Naive thymus-derived CD8-positive, alpha-beta T cell (primary cell): ENCODE measurements at places on chromosomes 1 and 21. TPM values are rescaled to one million over a fixed set of nuclear protein-coding genes. Genes with fewer than 3 reads are reported as not detected.
A peak's percentile ranks its signal among the peaks of the same experiment; 100 is the strongest.

DNA sequence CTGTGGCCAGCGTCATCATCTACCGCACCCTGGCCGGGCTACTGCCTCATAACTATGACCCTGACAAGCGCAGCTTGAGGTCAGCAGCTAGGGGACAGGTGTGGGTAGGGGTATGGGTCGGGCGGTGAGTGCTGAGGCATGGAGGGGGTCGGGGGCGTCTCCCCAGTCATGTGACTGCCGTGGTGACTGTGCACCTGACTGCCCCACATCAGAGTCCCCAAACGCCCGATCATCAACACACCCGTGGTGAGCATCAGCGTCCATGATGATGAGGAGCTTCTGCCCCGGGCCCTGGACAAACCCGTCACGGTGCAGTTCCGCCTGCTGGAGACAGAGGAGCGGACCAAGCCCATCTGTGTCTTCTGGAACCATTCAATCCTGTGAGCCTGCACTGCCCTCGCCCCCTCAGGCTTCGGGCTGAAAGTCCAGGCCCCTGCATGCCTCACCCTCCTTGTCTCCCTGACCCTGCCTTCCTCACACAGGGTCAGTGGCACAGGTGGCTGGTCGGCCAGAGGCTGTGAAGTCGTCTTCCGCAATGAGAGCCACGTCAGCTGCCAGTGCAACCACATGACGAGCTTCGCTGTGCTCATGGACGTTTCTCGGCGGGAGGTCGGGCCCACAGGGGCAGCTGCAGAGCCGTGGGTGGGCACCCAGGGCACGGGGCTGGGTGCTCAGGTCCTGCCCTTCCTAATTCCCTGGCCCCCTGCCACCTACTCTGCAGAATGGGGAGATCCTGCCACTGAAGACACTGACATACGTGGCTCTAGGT, 13.5 kb downstream of the PSRC1 start:
- DNase-seq, result peak; percentile 61

DNA sequence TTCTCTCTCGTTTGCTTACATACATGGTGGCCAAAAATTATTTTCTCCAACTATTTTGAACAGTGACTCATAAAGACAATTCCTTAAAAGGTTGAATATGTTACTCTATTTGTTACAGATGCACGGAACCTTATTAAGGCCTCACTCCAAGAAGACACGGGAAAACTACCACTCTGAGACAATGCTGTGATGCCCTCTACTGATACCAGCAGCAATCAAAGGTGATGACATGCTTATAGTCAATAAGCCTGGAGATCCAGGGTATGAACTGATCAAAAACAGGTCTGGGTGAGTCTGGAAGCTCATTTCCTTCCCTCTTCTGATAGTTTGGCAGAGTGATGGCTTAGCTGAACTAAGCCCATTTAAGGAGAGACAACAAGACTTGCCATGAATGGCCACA, 563.0 kb downstream of the LRRIQ3 start:
- no peak for DNase-seq

DNA sequence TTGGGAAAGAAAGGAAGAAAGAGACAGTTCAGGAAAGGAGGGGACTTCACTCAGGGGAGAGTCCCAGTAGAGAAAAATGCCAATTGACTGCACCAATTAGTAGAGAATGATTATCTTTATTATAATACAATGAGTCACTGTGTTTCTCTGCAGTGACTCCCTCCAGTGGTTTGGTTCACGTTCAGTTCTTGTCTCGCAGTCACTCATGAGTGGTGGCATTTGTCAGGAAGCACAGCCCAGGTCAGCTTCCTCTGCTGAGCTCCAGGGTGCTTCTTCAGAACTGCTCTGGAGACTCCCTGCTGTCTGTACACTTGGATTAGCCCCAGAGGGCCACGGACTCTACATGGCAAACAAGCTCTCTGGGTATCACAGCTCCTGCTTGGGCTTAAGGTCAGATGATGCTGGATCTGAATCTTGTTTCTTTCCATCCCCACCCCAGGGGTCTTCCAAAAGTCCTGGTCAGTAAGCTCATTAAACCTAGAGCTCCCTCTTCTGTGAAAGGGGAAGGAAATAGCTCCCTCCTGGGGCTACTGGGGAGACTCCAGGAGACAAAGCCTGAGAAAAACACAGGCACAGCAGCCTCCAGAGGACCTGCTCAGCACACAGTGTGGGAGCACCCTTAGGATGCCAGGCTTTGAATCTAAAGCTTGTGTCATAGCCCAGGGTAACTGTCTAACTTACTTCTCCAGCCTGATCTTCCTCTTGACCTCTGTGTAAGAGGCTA, 619.0 kb downstream of the AJAP1 start:
- DNase-seq, result no peak

DNA sequence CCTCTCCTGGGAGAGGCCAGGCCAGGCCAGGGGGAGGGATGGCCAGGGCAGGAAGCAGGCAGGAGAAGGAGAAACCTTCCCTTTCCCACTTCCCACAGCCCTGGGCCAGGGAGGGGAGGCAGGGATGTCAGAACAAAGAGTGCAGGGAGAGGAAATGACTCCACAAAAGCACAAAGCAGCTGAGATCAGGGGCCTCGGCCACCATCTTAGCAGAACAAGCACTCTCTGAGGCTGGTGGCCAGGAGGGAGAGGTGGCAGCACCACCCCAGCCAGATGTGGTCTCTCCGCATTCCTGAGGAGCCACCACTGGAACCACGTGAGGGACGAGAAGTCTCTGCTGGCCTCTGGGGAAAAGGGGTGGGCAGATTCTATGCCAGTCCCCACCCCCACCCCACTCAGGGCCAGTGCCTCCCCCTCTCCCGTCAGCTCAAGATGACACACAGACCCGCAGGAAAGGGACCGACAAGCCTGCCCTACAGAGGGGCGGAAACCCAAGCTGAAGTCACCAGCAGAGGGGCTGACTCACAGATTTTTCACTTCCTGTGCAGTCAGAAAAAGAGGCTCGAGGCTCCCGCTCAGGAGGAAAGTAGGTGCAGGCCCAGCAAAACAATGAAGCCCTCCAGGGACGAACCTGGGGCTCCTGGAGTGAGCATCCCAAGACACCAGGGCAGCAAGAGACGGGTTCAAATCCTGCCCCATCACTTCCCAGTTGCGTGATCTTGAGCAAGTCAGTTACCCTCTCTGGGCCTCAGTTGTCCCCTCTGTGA, 24.1 kb upstream of the ALDH4A1 start:
- peak; percentile 74 for DNase-seq

- no peak for DNase-seq
Observed at GRCh38 chr1:36303650-36304360, 2.4 kb upstream of the SH3D21 start.

DNA sequence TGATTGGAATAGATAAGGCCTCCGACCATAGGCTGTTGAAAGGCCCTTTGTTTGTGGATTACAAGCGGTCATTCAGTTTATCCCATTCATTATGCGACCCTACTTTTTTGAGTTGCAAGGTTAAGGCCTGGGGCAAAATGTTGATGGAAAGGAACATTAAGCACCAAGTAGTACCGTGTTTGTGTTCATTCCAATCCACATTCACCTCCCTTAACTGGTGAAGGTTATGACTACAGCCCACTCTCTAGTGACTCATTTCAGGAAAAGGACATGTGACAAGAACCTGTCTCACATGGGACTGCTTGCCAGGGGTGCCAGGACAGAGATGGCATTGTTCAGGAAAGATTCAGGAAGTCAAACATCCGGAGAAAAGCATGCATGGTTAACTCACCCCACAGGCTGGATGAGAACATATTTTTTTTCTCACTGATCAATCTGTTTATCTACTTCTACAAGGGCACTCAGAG, 81.6 kb downstream of the CD58 start:
- DNase-seq, result no peak

GRCh38 chr1:9385801-9386573, 93.3 kb downstream of the SPSB1 start:
- DNase-seq, result no peak

GRCh38 chr1:170077926-170078325, 3.4 kb upstream of the KIFAP3 start:
- DNase-seq, result no peak

- DNase-seq, result no peak
Observed at GRCh38 chr1:69055194-69055593, 512.5 kb upstream of the LRRC7 start.

DNA sequence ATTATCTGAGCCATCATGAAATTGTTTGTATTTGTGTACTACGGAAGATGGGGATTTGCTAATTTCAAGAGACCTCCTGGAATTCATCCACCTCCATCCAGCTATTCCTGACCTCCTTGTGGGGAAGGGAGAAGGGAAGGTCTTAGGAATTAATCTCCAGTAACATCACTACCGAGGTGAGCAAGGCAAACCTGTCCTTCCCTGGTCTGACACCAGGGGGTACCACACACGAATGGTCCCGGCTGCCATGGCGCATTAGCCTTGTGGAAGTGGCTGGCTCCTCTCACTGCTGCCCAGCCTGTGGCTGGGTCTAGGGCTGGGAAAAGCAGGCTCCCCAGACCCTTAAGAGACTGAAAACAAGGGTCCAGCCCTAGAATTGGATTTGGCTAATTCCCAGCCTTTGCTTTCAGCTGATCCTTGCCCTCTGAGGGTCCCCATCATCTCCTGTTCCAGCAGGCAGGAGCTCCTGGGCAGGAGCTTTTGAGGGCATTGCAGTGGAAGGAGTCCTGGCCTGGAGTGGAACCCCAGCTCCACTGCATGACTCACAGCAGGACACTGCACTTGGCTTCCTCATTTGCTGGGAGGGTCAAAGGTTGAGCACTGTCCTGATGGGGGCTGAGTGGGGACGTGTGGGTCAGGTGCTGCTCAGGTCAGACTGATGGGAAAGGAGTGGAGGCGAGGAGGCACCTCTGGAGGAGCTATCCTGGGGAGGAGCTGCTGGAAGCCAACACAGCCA, 34.8 kb downstream of the RIMS3 start:
- no peak for DNase-seq

UBXN10 gene
- total RNA-seq, result not detected
